ENCODE measurements at places on chromosomes 13 and 19.

GRCh38 chr13:36212789-36213188 lies 1.6 kb downstream of the SOHLH2 start:
- DNase-seq, result no peak

GRCh38 chr13:92530364-92530763 lies 696.2 kb upstream of the GPC6 start:
- no peak for DNase-seq

- DNase-seq, result no peak
Measured at GRCh38 chr19:1468821-1469254, 10.2 kb downstream of the C19orf25 start.

GRCh38 chr13:106597749-106598395 lies 29.9 kb upstream of the ARGLU1 start:
- no peak for DNase-seq

DNA sequence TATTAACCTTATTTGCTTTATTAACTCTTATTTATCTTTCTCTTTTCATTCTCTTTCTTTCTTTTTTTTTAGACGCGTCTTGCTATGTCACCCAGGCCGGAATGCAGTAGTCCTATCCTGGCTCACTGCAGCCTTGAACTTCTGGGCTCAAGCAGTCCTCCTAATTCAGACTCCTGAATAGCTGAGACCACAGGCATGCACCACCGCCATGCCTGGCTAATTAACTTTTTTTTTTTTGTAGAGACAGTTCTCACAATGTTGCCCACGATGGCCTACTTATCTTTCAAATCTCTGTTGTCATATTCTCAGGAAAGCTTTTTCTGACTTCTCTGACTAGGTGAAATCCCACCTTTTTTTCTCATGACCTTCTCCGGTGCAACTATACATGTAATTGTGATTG lies 7.8 kb upstream of the SPRY2 start:
- no peak for DNase-seq

DNA sequence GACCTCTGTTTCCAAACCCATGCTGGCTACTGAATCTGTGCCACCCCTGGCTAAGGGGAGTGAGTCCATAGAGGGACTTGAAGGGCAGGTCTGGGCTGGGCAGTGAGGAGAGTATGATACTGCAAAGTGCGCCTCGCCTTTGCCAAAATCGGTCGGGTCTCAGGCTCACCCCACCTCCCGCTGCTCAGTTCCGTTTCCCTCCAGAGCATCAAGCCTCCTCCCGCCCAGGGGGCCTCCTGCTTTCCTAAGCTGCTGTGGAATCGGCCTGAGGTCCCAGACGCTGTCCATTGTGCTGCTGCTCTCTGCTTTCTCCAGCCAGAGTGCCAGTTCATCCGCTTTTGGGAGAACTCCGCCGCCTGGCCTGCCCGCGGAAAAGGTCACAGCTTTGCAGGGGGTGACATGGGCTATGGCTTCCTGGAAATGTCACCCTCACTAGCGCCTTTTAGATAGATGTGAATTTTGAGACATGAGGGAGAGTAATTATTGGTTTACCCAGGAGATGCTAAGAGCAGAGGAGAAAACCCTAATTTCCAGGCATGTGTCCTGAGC lies 1418.4 kb downstream of the UQCRFS1 start:
- peak; percentile 58 for DNase-seq

- no peak for DNase-seq
Measured at GRCh38 chr13:46667687-46668281, 114.8 kb downstream of the LRCH1 start.

DNA sequence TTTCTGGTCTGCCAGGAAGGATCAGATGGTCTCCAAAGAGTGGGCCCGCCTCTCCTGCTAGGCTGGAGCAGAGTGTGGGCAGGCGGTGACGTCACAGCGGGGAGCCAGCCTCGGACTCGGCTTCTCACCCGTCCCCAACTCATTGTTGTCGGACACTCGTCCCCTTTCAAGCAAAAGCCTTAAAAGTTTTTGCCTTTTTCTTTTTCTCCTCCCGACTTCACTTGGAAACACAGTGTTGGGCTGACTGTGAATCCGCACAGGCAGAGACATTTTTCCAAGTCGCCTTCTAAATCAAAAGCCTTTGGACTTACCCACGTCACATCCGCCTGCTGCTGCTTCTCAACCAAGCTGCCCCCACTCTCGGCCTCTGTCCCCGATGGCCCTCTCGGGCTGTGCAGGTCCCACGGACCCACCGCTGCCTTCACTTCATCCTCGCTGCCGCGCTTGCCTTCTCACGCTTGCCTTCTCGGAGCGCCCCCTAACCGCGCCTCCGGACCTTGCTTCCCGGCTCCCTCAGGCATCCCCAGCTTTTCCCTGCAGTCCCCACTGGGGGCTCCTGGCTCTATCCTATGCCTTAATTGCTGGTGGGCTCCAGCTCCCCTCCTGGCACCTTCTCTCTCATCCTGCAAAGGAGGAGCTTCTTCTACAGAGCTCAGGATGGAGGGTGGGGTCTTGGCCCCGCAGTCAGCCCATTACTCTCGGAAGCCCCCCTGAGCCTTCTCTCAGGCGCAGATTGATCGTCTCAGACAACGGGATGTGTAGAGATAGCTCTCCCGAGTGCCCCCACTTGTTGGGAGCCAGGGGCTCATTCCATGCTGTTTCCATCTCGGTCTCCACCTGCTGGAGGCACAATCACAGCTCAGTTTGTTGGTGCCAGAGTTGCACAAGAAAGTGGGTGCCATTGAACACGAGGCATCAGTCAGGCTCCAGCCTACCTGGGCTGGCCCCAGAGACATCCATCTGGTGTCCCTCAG lies 3.9 kb upstream of the ZNF135 start:
- DNase-seq, result no peak

- peak; percentile 83 for DNase-seq
Measured at GRCh38 chr19:8577247-8577646, at the start of gene MYO1F. MYO1F (minus strand) TSS chr19:8577442; CDS start chr19:8577309, 133 bp downstream.

Measured in HL-60 (cell line).